ENCODE measurements at places on chromosomes 13 and 19.

DNA sequence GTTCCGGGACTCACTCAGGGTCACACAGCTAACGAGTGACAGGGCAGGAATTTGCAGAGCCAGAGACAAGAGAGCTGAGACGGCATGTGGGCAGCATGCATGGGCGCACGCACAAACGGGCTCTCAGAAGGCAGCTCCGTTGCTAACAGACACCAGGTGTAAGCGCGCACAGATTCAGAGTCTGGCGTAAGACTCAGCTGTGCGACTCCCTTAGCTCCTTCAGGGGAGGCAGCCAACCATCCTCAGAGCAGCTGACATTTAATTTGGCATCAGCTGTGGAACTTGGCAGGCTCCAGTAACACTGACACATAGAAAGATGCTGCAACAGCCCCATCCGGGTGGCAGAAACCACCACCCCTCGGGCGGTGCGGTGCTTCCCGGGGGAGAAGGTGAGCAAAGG, 7.5 kb upstream of the TM6SF2 start:
- DNase-seq, result no peak

GRCh38 chr13:94854688-94855087, 142.3 kb upstream of the SOX21 start:
- DNase-seq, result no peak

GRCh38 chr13:45748941-45749759, 47.0 kb downstream of the CBY2 start:
- DNase-seq, result no peak

DNA sequence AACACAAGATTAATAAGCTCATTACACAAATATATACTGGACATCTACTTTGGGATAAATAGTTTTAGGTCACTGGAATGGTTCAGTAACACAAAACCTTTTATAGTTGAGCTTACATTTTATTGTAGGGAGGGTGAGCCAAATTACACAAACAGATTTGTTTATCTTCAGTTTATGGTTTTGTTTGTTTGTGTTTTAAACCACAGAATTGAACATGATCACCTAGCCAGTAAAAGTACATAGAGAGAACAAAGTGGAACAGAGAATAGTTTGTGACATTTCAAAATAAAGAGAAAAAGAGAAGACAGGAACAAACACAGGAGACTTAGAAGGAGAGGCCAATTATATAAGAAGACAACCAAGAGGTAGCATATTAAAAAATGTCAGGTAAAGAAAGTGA, 1930.2 kb upstream of the PCDH20 start:
- no peak for DNase-seq

DNA sequence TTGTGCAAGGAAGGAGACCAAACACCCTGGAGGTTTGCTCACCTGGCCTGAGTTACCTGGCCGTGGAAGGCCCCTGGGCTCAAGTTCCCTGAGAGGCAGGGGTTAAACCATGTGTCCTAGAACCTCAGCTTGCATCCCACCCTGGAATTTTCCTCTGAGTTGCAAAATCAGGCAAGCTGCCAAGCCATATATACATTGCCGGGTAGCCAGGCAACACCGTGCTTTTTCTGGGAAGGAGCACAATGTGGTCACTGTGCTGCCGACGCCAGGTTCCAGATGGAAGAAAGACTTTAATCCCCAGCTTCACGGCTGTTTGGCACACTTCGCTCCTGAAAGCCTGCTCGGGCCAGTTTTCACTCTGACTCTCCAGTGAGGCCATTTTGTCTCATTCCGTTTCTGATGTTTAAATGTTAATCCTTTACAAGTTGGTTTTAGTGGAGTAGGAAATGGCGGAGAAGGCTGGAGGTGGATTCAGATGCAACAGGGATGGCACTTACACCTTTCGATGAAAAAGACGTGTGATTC, 60.1 kb upstream of the PEG3 start:
- DNase-seq, result no peak

GRCh38 chr13:100517135-100517534, 71.5 kb downstream of the GGACT start:
- DNase-seq, result no peak

DNA sequence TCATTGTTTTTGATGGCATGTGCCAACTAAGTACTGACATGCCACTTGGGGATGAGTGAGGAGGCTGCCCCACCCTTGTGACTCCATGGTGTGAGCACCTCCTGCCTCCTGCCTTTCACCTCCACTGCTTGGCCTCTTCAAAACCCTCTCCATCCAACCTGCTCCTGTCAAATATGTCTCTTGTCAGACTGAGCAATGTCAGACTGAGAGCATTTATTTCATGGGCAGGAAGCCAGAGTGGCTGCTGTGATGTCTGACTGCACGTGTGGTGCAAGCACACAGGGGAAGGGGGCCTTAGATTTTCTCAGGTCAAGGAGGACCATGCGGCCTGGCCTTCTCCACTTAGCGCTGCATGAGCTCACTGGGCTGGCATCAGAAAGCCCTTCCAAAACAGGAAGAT, 68.3 kb downstream of the STARD13 start:
- DNase-seq, result no peak

All from uterus (tissue), 4 donors.